Activated effector memory CD4-positive, alpha-beta T cell treated with Interleukin-2 at 50 U/mL for 16 hours (primary cell): ENCODE measurements at places on chromosomes 7 and 10.

GRCh38 chr7:44282601-44283171 lies 42.7 kb downstream of the CAMK2B start:
- DNase-seq, result no peak

DNA sequence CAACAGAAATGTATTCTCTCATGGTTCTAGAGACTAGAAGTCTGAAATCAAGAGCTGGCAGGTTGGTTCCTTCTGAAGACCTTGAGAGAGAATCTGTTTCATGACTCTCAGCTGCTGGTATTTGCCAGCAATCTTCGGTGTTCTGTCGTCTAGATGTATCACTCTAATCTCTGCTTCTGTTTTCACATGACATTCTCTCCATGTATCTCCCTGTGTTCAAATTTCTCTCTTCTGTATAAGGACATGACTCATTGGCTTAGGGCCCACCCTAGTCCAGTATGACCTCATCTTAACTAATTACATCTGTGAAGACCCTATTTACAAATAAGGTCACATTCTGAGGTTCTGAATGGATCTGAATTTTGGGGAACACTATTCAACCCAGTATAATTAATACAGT lies 82.3 kb downstream of the ANKRD7 start:
- no peak for DNase-seq

DNA sequence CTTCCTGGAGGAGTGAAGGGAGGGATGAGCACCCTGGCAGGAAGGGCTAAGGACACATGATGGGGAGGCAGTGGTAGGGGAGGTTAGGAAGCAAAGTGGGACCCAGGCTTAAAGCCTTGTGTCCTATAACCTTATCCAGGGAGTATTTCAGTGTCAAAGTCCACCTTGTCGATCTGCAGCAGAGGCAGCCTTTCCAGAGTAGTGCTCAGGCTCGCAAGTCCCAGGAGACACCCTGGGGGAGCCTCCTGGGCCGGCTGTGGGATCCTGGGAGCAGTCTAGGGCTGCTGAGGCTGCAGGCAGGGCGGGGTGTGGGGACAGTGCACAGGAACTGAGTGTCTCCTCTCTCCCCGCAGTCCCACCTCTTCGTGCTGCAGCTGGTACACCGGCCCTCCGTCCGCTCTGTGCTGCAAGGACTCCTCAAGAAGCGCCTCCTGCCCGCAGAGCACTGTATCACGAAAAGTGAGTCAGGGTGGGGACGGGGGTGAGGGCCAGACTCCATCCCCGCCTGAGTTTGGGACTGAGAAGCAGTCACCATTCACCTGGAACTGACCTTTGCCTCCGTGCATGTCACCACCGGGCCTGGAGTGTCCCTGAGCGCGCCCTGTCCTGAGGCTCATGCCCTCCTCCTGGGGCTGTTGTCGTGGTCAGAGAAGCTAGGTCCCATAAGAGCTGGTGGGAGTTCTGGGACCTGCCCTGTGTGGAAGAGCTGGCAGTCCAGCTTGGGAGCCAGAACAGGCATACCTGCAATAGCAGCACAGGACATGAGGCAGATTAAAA lies 45.3 kb upstream of the PPIF start:
- DNase-seq, result no peak

- no peak for DNase-seq
Observed at GRCh38 chr7:115910541-115911164, 119.9 kb downstream of the TFEC start.

- no peak for DNase-seq
Observed at GRCh38 chr7:135317676-135318325, 84.2 kb downstream of the STRA8 start.

- DNase-seq, result no peak
Observed at GRCh38 chr10:133254421-133255120, 16.9 kb downstream of the VENTX start.

DNA sequence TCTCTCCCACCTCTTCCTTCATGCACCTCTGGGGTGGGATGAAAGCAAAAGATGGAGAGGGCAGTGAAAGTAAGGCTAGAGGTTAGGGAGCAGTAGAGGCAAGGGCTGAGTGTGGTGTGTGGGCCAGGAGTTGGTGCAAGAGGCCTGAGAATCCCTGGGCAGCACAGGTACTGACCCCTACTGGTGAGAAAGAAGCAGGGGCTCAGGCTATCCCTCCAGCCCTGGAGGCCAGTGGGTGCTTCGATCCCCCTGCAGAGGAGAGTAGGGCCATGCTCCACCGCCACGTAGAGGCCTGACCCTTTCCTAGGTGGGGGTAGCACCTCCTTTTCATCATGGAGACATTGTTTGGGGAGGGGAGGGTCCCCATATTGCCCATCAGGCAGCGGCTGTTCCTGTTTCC lies 9.8 kb downstream of the CDHR1 start:
- DNase-seq, result no peak

- no peak for DNase-seq
Observed at GRCh38 chr7:129332254-129333035, 101.8 kb upstream of the STRIP2 start.

DNA sequence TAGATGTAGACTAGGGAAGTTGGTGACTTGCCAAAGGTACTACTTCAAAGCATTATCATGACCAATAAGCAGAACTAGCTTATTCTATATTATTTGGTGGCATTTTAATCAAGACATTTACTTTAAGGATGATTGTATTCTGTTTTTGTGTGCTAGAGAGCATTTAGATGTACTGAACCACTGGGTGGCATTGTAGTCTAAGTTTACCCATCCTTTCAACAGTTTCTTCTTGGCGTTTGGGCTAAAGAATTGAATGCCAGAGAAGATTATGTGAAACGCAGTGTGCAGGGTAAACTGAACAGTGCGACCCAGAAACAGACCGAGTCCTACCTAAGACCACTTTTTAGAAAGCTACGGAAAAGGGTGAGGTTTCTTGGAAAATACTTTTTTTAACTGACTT lies 26.8 kb downstream of the PRPF18 start:
- DNase-seq, result no peak

DNA sequence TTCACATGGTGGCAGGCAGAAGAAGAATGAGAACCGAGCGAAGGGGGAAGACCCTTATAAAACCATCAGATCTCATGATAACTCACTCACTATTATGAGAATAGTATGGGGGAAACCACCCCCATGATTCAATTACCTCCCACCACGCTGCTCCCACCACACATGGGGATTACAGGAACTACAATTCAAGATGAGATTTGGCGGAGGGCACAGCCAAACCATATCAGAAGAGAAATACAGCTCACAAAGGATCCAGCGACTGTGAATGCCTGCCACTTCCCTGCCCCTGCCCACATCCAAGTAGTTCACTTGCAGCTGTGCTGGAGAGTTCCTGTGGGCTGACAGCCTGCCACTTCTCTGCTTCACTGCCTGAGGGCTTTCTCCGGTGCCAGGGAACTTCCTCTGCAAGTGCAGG lies 148.7 kb downstream of the C7orf25 start:
- no peak for DNase-seq

GRCh38 chr10:23448802-23449570 lies 10.1 kb downstream of the OTUD1 start:
- no peak for DNase-seq

DNA sequence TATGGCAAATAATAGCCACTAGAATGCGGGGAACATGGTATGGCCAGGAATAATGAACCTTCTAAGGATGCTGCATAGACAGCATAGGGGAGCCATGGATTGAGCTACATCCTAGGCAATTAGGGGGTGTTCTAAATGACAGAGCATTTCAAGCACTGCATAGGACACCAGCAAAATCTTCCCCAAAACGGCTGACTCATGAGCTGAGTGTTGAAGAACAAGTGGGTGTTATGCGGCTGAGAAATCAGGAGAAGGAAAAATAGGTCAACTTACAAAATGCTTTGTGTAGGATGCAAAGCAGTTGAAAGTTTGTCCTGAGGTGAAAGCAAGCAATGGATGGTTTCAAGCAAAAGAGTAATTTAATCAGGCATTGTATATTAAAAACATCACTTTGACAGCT lies 1023.5 kb upstream of the C7orf33 start:
- DNase-seq, result no peak

DNA sequence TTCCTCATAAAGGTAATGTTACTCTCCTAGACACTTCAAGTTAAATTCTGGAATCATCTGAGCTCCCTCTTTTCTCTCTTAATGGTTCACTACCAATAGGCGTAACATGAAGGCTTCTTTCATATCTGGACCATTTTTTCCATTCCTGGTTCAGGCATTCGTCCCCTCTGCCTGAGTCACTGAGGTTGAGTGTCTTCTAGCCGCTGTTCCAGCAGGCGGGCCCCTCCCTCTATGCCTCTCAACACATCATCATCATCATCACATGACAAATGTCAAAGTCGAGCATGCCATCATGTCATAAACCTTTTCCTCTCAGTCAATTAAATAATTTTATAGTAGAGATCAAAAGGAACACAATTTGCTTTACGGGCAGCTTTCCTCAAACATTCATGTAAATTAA lies 168.9 kb upstream of the ASAH2 start:
- DNase-seq, result no peak

DNA sequence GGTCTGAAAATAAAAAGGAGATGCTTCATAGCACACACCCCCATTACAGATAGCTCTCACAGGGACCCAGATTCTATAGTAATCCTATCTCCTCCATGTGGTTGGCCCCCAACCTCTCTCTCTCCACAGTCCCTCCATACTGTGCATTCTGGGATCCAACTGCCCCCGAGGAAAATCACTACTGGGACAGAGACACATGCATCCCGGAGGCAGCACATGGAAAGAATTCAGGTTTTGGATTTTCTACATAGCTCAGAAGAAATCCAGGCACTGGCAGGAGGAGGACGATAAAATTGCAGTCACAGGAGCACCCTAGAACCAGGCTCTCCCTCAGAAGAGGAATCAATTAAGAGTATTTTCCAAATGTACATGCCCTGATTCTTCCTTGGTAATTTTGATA lies 239.5 kb downstream of the ELMO1 start:
- no peak for DNase-seq

- DNase-seq, result no peak
Observed at GRCh38 chr7:112086496-112087254, 119.5 kb downstream of the DOCK4 start.

- DNase-seq, result no peak
Observed at GRCh38 chr7:131525820-131526219, 30.6 kb downstream of the PODXL start.

GRCh38 chr10:71812913-71813590 lies 38.0 kb downstream of the PSAP start:
- no peak for DNase-seq

DNA sequence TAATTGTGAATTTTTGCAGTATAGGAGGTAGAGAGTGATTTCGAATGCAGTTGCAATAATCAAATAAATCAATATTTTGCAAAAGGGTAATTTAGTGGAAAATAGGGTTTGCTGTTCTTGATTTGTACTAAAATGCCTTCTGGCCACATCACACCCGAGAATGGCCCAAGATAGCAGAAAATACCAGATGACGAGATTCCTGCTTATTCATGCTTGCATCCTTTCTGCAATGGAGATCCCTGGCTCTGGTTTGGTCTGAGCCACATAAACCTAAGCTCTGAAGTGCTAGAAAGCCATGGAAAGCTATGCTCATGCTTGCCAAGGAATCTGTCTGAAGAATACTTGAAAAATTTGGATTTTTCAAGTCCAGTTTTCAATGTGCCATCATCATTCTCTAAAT lies 634.2 kb upstream of the COBL start:
- no peak for DNase-seq
